NCI-H1436 (cell line): ENCODE measurements at places on chromosomes 6 and 20.

DNA sequence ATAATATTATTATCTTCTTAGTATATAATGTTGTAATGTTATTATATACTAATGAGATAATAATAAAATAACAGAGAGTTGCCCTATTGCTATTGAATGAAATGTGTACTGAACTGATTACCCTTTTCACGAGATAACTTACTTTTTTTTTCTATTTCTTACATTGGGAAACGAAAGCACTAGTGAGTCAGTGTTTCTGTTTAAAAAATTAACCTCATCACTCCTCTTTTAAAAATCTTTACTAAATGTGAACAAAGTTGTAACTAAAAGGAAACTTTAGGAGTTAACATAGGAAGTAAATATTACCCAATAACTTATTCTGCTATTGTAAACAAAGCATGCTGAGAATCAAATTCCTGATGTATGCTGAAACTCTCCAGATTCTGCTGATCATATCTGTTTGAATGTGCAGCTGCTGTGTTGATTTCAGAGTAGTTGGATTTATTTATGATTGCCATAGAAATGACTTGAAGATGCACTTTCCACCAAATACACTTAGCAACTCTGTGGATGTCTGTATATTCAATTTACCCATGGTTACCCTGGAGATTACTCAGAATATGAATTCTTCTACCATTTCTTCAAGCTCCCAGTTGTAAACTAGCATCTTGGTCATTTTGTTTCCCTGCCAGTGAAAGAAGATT, 523.4 kb downstream of the TENT5A start:
- DNase-seq = no peak

- no peak for DNase-seq
Observed at GRCh38 chr6:71248306-71248765, 40.3 kb upstream of the OGFRL1 start.

- no peak for DNase-seq
Observed at GRCh38 chr6:123001540-123001939, 5.5 kb downstream of the CLVS2 start.

DNA sequence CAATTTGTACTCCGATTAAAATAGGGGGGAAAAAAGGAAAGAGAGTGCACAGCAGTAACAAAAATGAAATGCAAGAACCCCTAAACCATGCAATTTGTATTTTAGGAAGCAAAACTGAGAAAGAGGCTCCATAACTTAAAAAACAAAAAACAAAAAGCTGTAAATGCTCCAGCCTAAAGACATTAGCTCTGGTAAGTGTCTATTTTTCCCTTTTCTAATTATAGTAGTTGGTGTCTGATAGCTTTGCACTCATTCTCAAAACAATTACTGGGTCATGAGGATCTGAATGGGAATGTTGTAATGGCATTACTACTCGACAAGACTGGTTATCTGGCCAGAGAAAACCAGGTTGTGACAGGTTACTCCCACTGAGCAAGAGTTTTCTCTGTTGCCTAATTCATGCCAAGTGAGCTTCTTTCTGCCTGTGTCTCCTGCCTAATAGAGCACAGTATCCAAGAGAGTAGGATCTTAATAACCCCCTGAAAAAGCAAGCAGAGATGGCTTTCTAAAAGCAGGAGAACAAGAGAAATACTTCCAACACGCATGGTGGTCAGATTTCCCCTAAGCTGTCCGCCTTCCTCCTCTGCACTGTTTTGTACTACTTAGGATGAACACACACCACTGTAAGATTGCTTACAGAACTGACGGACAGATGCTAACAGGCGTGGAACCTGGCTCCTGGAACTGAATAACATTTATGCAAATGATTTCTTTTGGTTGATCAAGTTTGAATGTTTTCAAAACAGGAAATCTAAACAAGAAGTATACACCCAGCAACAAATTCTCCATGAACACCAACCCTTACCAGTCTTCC, 86.4 kb downstream of the FKBP5 start:
- no peak for DNase-seq

DNA sequence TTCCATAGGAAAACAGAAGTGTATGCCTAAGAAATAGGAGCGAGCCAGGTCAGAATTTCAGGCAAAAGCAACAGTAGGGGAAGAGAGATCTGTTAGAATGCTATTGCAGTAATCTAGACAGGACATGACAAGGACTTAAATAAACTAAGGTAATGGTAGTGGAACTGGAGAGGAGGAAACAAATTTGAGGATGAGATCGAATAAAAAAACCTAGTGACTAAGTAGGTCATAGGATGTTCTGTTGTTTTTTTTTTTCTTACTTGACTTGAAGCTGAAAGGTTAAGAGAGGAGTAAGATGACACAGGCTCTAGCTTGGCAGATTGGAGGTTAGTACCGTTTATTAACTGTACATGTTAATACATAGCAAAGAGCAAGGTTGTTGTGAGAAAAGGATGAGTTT, 28.6 kb downstream of the ORC3 start:
- no peak for DNase-seq

DNA sequence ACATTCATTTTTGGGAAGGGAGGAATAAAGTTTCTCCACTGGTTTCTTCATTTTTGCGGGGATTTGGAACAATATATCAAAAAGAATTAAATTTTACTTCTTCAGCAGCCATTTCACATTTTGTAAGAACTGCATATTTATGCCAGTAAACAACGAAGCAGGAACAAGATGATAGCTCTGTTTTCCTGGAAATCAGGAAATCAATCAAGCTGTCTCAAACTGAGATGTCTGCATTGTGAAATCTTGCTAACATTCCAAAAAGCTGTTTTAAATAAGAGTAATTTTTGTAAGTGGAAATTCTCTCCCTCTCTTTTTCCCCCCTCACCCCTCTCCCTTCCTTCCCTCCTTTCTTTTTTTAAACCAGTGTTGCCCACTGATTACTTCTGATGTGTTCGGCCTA, 20.0 kb downstream of the MAPK13 start:
- DNase-seq = no peak

- no peak for DNase-seq
Observed at GRCh38 chr6:165647041-165647440, 16.0 kb downstream of the PDE10A start.

DNA sequence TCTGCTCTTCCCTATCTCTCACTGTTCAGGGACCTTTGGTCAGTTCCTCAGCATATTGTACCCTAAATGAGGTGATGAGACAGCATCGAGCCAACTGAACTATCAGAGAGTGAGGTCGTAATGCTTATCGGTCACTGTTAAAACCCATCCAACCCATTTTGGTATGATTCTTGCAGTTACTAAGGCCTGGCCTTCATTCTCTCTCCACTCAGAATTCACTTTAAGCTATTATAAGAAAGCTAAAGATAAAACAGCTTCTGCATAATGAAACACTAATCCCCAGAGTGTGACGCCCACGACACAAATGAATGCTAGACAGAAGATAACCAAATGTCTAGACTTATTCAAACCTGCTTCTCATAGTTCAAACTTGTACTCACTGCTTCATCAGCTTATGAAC, 175.8 kb downstream of the GMPR start:
- no peak for DNase-seq
